ENCODE measurements at places on chromosomes 5 and 9.
A peak's percentile ranks its signal among the peaks of the same experiment; 100 is the strongest.

DNA sequence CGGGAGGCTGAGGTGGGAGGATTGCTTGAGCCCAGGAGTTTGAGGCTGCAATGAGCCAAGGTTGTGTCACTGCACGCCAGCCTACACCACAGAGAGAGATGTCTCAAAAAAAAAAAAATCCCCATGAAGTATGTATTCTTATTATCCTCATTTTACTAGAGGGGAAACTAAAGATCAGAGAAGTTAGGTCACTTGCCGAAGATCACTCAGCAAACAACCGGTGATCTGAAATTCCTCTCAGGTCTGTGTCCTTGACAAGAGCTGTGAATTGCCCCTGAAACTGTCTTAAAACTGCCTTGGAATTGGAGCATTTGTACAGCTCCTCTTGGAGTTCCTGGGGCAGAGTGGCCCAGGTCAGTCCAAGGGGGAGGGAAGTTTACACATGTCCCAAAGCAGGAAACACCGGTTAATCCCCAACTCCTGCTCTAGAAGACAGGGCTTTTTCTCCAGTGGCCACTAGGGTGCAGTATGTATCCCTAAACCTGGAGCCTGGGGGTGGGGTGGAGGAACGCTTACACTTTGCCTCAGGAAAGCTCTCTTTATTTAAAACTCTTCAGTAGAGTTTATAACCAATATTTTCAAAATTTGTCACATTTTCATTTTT is 27.6 kb downstream of the AQP7 start:
- peak; percentile 74 for DNase-seq

DNA sequence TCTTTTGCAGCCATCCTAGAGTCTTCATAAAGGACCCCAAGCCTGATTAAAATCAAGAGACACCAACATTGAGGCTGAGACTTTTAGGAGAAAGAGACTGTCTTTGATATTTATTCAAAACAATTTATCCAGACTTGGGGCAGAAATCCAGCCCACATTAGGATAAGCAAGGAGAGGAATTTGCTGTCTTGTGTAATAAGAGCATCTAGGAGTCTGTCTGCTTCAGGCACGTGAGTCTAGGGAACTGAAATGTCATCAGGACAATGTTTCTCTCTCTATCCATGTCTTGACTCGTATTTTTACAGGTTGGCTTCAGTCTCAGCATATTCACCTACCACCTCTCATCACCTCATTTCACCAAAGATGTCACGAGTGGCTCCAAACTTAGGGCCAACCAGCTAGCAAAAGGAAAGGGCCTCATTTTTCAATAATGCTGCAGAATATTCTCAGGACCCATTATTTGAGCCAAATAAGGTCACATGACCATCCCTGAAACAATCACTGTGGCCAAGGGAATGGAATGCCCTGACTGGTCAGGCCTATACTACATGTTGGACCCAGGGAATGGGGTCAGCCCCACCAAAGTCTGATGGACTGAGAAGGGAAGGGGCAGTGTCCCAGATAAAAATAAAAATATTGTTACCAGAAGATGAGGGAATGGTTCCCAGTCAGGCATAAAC is 70.3 kb upstream of the SAP30L start:
- no peak for DNase-seq

- no peak for DNase-seq
Observed at GRCh38 chr5:61268871-61269270, 63.2 kb upstream of the ZSWIM6 start.

GRCh38 chr5:91977579-91977978 is 594.5 kb upstream of the ARRDC3 start:
- no peak for DNase-seq

GRCh38 chr5:143341807-143342570 is 61.5 kb downstream of the NR3C1 start:
- no peak for DNase-seq

- no peak for DNase-seq
Observed at GRCh38 chr9:128913995-128914772, 6.6 kb upstream of the PHYHD1 start.

- no peak for DNase-seq
Observed at GRCh38 chr9:3434594-3434993, 91.2 kb downstream of the RFX3 start.

GRCh38 chr9:83999141-83999918 is 18.7 kb downstream of the RMI1 start:
- DNase-seq: no peak

- DNase-seq: no peak
Observed at GRCh38 chr5:59035681-59036080, 452.8 kb downstream of the RAB3C start.

GRCh38 chr5:174834081-174834480 is 109.7 kb downstream of the MSX2 start:
- no peak for DNase-seq

- DNase-seq: peak; percentile 58
Observed at GRCh38 chr5:74685979-74686631, 1.1 kb downstream of the HEXB start.

DNA sequence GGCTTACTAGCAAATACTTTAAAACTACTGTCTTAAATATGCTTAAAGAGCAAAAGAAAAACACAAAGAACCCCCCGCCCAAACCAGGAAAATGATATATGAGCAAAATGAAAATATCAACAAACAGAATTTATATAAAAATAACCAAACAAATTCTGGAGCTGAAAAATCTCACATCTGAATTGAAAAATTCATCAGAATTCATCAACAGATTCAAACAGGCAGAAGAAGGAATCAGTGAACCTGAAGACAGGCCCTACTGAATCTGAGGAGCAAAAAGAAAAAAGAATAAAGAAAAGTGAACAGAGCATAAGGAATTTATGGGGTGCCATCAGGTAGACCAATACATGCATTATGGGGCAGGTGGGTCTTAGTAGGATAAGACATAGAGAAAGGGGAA is 49.8 kb upstream of the SPTLC1 start:
- DNase-seq: no peak

GRCh38 chr5:59126708-59127573 is 544.1 kb downstream of the RAB3C start:
- DNase-seq: peak; percentile 69

GRCh38 chr9:87108661-87109060 is 161.4 kb upstream of the GAS1 start:
- DNase-seq: no peak

DNA sequence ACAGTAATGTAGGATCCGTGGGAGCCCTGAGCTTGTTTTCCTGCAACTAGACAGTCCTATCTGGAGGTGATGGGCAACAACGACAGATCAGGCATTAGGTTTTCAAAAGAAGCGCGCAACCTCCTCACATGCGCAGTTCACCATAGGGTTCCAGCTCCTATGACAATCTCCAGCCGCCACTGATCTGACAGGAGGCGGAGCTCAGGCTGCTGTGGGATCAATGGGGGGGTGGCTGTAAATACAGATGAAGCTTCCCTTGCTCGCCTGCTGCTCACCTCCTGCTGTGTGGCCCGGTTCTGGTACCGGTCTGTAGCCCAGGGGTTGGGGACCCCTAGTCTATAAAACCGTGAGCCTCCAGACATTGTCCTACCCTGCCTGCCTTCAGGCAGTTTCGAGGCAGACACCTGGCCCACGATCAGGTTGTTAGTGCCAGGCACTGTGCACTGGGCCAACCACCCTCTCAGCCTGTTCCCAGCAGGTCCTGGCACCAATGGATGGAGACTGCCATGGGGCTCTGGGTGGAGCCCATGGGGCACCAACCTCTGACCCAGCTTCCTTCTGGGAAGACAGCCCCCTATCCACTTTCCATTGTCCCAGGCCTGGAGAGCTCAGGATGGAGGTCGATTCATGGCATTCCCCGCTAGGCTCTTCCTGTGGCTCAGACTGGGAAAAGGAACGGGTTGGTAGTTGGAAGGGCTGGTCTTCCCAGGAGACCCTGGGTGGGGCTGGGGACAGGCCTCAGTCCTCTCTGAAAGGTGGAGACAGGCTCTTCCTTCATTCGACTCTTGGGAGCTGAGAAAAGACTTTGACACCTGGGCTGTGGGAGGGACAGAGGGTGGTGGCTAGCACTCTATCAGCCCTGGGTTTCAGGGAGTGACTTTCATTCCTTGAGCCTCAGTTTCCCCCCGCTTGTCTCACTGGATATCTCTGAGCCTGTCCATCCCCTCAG is 1.7 kb downstream of the ENDOG start:
- no peak for DNase-seq

GRCh38 chr9:113528088-113528487 is 64.6 kb downstream of the RGS3 start:
- no peak for DNase-seq

- DNase-seq: no peak
Observed at GRCh38 chr9:122056484-122056883, 36.6 kb downstream of the TTLL11 start.

DNA sequence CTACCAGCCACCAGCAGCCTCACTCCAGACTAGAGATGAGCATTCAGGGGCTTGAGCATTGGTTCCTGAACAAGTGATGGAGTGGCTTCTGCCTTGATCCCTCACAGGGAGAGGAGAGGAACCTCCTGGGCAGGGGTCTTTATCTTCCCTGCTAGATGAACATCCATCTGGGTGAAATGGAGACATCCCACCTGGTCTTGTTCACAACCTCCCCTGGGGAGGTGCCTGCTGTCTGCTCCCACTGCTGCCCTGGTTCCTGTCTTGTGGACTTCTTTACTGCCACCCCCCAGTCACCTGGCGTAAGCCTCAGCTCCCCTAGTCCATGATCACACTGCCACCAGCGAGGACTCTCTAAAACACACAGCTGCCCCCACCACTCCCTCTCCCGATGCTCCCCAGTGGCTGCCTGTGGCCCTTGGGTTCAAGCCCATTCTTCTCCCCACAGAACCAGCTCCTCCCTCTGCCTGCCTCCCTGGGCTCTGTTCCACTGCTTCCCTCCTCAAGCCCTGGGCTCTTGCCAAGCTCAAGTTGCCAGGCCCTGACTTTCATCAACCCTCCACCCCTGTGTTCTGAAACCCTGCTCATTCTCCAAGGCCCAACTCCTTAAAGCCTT is 51.5 kb downstream of the COL15A1 start:
- peak; percentile 48 for DNase-seq

GRCh38 chr5:96226941-96227552 is 206.0 kb downstream of the PCSK1 start:
- DNase-seq: no peak

DNA sequence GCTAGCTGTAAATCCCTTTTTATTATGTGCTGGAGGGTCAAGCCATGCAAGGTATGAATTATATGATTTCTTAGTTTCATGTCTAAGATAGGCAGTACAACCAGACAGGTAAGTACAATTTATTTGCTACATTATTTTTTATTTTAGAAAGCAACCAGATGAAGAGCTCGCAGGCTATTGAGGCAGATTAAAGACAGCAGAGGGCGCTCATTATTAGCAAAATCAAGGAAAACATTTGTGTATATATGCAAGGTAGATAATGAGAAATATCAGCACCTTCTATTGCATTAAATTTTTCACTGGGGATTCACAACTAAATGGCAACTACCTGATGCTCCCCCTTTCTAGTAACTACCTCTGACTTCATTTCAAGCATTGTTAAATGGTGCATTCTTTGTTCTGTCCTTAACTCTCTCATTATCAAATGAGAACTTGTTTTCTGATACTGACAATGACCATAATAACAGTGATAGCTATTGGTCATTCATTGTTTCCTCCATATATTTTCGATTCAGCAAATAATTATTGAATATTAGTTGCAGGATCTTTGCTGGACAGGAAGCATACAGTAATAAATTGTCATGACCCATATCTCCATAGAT is 8.6 kb downstream of the SCGB3A2 start:
- DNase-seq: no peak

GRCh38 chr9:113957351-113957750 is 81.2 kb downstream of the ZNF618 start:
- DNase-seq: no peak

GRCh38 chr5:60178101-60178500 is 284.6 kb upstream of the PDE4D start:
- no peak for DNase-seq

- DNase-seq: no peak
Observed at GRCh38 chr9:117744856-117745389, 40.7 kb downstream of the TLR4 start.

GRCh38 chr9:2356041-2356790 is 265.4 kb upstream of the VLDLR start:
- DNase-seq: no peak

- DNase-seq: no peak
Observed at GRCh38 chr5:12885018-12885417, 980.8 kb upstream of the CTNND2 start.

DNA sequence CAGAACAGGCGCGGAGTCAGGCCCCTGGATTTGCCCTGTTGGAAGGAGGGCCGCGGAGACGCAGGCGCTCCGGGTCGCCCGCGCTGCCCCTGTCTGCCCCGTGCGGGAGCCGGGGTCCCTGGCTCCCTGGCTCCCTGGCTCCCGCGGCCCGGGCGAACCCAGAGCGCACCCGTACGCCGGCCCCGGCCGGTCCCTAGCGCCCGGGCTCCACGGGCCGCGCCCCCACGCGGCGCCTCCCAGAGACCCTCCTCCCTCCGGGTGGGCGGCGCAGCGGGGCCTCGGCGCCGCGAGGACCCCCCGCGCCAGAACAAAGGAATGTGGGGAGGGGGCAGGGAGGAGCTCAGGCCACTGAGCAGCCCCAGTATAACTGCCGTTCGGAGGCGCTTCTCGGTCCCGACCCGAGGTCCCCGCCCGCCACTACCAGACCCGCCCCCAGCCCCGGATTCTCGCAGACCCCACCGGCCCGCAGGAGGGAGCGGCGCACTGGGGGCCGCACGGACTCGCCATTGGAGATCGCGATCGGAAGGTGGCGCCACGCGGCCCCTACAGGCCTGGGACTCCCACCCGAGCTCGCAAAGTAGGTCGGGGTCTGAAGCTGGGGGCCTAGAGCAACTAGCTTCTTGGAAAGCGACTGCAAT is 2.4 kb downstream of the NFIL3 start:
- no peak for DNase-seq

- no peak for DNase-seq
Observed at GRCh38 chr5:167244583-167244982, 1046.9 kb upstream of the WWC1 start.

DNA sequence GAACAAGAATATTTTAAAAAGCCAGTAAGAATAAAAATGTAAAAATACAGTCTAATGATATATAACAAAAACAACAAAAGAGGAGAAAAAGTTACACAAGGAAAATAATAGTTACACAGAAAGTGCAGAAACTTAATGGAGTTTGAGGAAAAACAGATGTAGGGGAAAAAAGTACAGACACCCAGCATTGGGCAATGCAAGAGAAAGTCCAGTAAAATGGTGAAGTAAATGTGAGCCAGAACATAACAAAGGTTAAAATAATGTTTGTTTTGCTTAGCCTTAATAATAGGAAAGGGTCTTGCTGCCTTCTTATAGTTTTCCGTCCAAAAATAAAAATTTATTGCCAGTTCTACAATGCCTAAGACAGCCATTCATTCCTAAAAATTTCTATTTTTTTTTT is 364.2 kb downstream of the NNT start:
- no peak for DNase-seq

GRCh38 chr5:36613241-36613640 is 6.8 kb downstream of the SLC1A3 start:
- no peak for DNase-seq

All from activated CD8-positive, alpha-beta memory T cell treated with anti-CD3 and anti-CD28 coated beads for 24 hours (primary cell).